CMK (cell line): ENCODE measurements at places on chromosomes 1 and 21.

- no peak for DNase-seq
These were observed 41.2 kb upstream of the FOXO6 start for GRCh38 chr1:41319807-41320711.

DNA sequence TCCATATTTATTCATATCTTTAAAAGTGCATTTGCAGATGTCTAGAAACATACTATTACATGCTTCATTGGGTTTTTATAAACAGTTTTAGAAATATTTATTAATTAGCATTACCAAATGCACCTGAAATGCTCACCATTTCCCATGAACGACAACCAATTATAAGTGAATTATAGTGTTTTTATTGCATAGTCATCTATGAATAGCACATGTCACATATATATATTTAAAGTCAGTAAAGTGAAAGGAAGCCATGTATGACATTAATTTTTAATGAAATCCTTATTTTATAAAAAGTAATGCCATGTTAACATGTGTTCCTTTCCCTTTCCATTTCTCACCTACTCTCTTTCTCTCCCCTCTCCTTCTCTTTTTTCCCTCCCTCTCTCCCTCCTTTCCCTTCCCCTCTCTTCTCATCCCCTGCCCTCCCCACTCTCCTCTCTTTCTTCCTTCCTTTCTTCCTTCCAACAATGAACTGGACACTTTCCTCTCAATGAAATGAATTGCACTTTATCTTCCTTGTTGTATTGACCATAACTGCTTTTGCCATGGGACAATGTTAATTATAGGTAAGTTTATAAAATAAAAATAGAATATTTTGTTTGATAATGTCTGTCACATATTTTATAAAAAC, 179.3 kb downstream of the NCAM2 start:
- no peak for DNase-seq

GRCh38 chr1:192588546-192588945, 13.0 kb downstream of the RGS1 start:
- DNase-seq, result no peak

DNA sequence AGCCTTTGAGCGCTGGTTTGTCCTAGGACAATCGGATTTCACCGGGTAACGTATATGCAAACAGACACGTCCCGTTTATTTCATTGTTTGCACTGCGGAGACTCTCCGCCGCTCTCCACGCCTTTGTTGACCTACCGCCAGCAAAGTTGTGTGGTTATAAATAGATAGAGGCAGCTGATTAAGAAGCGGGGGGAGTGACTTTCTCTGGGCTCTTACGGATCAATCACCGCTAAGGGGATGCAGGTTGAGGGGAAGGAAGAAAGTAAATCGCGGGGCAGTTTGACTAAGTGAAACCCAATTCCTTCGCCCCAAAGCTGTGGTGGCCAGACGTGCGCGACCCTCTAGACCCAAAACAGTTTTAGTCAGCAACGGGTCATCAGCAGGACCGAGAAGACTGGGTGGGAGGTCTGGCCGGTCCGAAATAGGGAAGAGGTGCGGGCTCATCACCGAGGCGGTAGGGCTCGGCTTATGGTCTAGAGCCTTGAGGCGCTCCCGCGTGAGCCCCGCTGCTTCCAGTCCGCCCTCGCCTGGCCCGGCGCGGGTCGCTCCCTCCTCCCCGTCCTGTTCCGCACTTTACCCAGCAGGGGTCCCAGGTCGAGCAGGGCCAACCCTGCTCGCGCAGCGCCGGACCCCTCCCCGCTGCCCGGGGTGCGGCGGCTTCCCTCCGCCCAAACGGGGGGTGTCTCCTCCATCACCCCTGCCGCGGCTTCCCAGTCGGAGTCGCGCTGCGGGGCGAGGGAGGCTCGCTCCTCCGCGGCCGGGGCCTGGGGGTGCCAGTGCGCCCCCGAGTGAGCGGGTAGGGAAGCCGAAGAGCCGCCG, 120.8 kb upstream of the RRP15 start:
- no peak for DNase-seq

GRCh38 chr1:200379432-200379757, 30.4 kb downstream of the ZNF281 start:
- no peak for DNase-seq

- no peak for DNase-seq
These were observed 1.4 kb downstream of the PMF1 start for GRCh38 chr1:156214024-156214748.
